ENCODE measurements at places on chromosomes 7 and 10.

- no peak for DNase-seq
Measured at GRCh38 chr7:145263886-145264285, 428.0 kb upstream of the TPK1 start.

- no peak for DNase-seq
Measured at GRCh38 chr7:150481186-150481920, 30.9 kb downstream of the GIMAP8 start.

- DNase-seq = no peak
Measured at GRCh38 chr10:35611750-35612149, 6.6 kb downstream of the GJD4 start.

DNA sequence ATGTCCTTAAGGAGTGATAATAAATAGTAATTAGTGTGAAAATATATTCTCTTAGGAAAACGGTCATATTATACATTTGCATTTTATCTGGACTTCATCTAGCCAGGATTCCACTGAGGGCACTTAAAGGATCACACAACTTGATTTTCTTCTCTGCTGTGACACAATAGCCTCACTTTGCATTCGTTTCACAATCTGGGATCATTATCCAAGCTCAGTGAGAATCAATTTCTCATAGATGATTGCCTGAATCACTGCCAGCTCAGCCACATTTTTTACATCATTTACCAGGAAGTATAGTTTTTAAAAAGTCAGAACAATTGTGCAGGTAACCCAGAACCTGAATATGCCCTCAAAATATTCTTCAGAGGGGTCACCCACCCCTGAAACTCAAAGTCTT lies 68.9 kb downstream of the PTPRZ1 start:
- no peak for DNase-seq

DNA sequence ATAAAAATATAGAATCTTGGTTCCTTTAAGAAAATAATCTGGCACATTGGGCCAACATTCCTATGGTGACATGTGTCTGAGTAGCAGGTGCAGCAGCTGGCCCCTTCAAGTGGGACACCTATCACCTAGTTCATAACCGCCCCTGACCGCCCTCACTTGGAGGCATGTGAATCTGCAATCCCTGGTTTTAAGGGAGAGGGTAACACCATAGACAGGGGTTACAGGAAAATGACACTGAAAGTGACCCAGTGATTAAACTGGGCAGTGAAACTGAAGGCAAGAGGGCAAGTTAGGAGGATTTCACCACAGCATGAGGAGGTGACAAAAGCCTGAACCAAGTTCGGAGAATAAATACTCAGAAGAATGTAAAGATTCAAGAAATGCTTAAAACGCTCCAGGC lies 1.1 kb downstream of the RSU1 start:
- no peak for DNase-seq

- DNase-seq = no peak
Measured at GRCh38 chr10:119651514-119652360, 557 bp downstream of the BAG3 start.

DNA sequence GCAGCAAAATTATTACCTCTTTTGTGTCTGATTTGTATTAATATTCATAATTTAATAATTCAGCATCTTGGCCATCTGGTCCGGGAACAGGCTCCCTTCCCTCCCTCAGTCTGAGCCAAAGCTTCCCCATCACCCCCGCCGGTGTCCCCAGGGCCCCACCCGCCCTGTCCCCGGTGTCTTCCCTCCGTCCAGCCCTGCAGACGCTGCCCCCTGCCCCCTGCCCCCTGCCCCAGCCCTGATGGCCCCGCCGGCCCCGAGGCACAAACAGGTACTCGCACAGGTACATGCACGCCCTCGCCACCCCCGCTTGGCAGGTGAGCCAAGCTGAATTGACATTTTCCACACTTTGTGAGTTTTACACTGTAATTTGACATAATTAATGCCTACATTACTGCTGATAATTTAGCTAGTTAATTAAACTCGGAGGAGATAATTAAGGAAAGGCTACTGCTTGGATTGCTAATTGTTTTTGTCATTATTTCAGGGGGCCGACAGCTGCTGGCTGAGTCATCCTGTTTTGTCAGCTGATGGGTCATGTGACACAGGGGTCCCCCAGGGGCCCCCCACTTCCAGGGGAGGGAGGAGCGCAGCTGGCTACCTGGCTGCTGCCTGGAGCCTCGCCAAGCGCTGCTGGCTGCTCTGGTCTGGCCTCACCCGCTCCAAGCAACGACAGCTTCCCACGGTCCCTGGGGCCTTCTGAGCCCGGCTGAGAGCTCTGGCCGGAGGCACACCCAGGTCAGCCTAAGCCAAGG lies 36.6 kb downstream of the MICALL2 start:
- DNase-seq = no peak

DNA sequence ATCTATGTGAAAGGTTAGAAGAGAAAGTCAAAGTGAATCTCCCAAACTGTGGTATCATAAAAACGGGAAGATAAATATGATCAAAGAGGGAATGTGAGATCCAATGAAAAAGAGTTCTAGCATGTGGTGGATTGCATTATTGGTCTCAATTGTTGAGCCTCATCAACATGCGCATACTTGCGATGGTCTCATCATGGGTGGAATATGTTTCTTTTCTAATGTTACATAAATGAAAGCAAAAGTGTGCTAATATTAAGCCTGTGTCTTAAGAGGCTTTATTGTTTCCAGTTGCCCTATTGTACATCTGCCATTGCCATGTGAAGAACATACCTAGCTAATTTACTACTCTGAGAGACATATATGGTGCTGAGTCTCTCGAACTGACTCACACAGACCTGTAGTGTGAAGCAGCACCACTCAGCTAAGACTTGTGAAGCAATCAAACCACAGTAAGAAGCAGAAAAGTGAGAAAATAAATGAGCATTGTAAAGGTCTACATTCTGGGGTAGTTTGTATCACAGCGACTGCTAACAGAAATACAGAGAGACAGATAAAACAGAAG lies 645.5 kb upstream of the PCDH15 start:
- no peak for DNase-seq

DNA sequence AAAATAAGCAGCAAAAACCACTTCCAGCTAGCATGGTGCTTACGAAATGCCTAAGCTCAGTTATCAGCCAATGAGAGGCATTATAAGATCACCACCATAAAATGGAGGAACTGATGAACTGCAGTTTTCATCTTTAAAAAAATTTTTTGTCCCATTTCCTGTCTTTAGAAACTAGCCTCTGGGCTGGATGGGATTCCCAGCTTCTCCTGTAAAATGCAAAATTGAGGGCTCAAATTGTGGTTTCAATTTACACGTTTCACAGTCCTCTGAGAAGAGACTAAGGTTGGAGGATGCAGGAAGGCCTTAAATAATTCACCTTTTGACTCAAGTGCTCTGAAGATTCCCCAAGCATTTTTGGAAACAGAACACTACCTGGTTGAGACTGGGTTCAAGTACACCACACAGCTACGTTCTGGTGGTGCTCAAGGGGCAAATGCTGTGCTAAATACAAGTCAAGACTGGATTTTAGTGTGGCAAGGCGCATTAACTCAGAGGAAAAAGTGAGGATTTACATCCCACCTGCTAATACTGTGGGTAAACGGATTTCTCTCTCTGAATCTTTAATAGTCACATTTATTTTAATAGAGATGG lies 951 bp downstream of the ZNF25 start:
- no peak for DNase-seq

DNA sequence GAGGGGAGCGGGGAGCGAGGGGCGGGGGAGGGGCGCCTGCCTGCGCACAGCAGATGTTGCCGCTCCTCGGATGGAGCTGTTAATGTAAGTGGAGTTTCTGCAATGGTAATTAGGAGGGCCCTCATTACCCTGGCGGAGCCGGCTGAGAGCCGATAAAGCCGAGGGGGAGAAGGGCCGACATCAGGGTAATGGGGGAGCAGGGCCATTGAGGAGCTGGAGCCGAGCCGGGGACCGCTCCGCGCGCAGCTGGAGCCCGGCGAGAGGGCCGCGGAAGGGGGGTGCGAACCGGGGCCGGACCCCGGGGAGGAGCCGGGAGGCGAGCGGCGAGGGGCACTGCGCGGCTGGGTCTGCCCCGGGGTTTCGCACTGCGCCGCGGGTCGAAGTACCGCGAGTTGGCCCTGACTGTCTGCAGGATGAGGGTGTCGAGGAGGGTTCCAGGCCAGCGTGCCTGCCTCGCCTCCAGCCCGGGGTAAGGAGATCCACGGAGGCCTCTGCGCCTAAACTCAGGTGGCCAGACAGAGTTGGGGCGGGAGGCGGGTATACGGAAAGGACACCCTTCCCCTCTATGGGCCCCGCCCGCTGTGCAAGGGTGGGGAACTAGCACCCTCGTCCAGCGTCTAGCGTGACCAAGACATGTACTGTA lies 55.0 kb upstream of the LBX1 start:
- DNase-seq = no peak

DNA sequence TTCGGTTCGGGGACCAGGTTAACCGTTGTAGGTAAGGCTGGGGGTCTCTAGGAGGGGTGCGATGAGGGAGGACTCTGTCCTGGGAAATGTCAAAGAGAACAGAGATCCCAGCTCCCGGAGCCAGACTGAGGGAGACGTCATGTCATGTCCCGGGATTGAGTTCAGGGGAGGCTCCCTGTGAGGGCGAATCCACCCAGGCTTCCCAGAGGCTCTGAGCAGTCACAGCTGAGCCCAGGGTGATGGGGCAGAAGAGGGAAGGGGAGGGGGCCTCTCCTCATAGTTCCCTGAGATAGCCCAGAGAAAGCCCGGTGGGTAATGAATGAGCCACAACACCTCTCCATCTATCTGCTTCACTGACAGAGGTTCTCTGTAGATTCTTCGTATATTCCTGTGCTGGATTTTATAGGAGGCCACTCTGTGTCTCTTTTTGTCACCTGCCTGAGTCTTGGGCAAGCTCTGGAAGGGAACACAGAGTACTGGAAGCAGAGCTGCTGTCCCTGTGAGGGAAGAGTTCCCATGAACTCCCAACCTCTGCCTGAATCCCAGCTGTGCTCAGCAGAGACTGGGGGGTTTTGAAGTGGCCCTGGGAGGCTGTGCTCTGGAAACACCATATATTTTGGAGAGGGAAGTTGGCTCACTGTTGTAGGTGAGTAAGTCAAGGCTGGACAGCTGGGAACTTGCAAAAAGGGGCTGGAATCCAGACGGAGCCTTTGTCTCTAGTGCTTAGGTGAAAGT lies 16.4 kb downstream of the PRSS2 start:
- no peak for DNase-seq

GRCh38 chr7:148782757-148783456 lies 84.2 kb downstream of the CUL1 start:
- no peak for DNase-seq

- DNase-seq = no peak
Measured at GRCh38 chr10:100631192-100631591, 95.4 kb downstream of the HIF1AN start.

DNA sequence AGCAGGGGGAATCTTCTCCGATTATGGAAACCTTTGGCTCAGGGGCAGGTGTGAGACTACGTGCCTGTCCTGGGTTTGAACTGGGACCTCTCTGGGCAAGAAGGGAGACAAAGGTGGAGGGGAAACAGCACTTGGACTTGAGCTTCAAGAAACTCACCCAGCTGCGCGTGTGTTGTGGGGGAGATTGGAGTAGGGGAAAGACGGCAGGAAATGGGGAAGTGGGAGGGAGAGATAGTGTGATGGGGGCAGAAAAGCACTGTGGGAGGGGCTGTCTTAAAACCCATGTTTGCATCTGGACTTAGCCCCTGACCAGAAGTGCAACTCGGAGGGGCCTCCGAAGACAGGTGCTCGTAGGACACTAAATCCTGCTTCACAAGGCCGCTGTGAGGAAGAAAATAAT lies 107.0 kb downstream of the HIP1 start:
- DNase-seq = no peak

DNA sequence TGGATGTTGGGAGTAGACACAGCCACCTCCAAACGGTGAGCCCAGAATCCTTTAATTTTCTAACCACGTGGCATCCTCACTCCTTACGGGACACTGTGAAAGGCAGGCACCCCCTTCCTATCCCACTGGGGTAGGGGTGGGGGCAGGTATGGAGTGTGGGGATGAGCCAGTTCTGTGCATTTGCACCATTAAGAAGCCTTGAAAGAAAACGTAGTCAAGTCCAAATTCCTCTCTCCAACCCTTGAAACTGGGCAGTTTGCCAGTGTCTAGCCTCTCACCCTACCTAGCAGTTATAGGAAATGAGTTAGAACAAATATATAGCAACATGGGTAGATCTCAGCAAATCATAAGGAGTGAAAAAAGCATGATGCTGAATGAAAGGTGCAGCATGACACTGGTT lies 92.4 kb upstream of the LEP start:
- no peak for DNase-seq

DNA sequence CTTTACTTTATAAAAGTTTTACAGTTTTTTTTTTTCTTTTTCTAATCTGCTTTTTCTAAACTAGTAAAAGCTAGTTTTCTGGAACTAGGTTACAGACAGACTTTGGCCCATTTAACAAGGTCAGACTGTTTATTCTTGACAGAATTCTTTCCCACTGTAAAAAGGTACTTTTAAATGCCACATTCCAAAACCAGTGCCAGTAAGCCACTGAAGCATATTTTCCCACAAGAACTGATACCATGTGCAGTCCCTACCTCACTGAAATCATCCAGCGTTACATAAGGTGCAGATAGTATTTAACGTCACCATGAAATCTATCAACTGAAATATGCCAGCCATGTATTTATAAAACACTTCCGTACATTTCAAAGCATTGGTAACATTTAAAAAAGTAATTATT lies 121.6 kb downstream of the CDK6 start:
- DNase-seq = no peak

DNA sequence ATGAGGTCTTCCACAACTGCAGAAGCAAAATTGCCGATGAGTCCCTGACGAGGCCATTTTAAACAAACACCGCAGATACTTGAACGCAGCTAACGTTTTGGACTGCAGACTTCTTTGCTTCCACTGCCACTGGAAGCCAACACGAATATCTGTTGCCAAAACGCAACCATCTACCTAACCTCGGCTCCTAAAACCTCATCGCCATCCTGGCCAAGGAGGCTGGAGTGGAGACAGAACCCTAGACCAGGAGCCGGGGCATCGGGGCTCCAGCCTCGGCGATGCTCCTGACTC lies 493 bp downstream of the WDR91 start:
- DNase-seq = no peak

Measured in LNCaP clone FGC (cell line).